CD4-positive, alpha-beta memory T cell (primary cell): ENCODE measurements at places on chromosomes 2 and 18. TPM values are rescaled to one million over a fixed set of nuclear protein-coding genes. Genes with fewer than 3 reads are reported as not detected.

- no peak for DNase-seq
- no peak overlapping the region for H3K4me3 ChIP-seq
- no peaks in the 10 kb centered on the region for H3K27me3 ChIP-seq
- no peaks in the 10 kb centered on the region for H3K4me1 ChIP-seq
- H3K36me3 ChIP-seq = no peaks in the 10 kb centered on the region
Observed at GRCh38 chr2:193272011-193272410, 1077.3 kb upstream of the TMEFF2 start.

The SMIM21 gene
- total RNA-seq = not detected

The MYCN gene
- 0.15 TPM for total RNA-seq

The ASB18 gene
- total RNA-seq = not detected

- peaks cover 5% of the 10 kb centered on the region for H3K4me1 ChIP-seq
- DNase-seq = no peak
- H3K27me3 ChIP-seq = no peaks in the 10 kb centered on the region
- H3K36me3 ChIP-seq = no peaks in the 10 kb centered on the region
- no peak overlapping the region for H3K27ac ChIP-seq
Observed at GRCh38 chr2:176781570-176782217, 430.9 kb upstream of the HNRNPA3 start.

GRCh38 chr2:241936457-241937133 is 67.1 kb downstream of the RTP5 start:
- no peaks in the 10 kb centered on the region for H3K36me3 ChIP-seq
- H3K27ac ChIP-seq = no peak overlapping the region
- no peak for DNase-seq
- H3K4me1 ChIP-seq = peaks cover 26% of the 10 kb centered on the region
- H3K27me3 ChIP-seq = no peaks in the 10 kb centered on the region

The TUBA4B gene
- total RNA-seq = not detected

The SPP2 gene
- total RNA-seq = not detected

- no peak overlapping the region for H3K27ac ChIP-seq
- H3K4me1 ChIP-seq = peaks cover 77% of the 10 kb centered on the region
- H3K27me3 ChIP-seq = no peaks in the 10 kb centered on the region
- no peak for DNase-seq
- no peak overlapping the region for H3K4me3 ChIP-seq
Observed at GRCh38 chr2:234458466-234458865, 38.4 kb downstream of the ARL4C start.

The EIF2B4 gene
- total RNA-seq = 48.4 TPM

GRCh38 chr2:19675003-19675629 is 226.7 kb downstream of the TTC32 start:
- no peaks in the 10 kb centered on the region for H3K36me3 ChIP-seq
- H3K4me1 ChIP-seq = no peaks in the 10 kb centered on the region
- H3K27me3 ChIP-seq = no peaks in the 10 kb centered on the region
- H3K27ac ChIP-seq = no peak overlapping the region

DNA sequence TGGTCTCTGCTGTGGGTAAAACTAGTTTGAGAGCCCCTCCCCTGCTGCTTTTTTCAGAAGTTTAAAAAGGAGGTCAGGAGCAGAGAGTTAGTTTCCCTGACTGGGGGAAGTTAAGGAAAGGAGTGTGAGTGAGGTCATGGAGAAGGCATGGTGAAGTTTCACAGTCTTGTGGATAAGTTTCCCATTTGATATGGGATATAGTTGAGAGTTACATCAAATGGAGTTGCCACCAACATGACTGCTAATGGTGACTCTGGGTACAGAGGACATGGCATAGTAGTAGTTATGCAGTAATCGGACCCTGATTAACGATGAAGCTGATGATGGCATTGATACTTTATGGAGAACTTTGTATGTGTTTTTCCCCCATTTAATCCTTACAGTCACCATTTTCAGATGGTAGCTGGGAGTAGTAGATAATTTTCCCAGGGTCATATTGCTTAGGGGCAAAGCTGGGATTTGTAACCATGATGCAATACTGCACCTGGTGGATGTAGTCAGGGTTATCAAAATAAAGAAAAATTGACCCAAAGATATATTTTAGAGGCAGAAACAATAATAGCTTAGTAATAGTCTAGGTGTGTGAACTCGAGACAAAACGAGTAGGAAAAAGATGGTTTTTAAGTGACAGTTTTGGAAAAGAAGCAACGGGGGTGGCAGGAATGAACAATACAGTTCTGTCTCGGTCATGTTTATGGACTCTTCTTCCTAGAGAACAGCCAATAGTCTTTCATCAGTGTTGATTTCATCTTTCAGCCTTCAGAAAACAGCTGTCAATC is 74.6 kb downstream of the FMNL2 start:
- H3K4me1 ChIP-seq = no peaks in the 10 kb centered on the region
- no peaks in the 10 kb centered on the region for H3K27me3 ChIP-seq
- DNase-seq = no peak
- H3K4me3 ChIP-seq = no peak overlapping the region
- H3K27ac ChIP-seq = no peak overlapping the region

The RAPH1 gene
- 2.6 TPM for total RNA-seq

The ACTG2 gene
- not detected for total RNA-seq

- no peaks in the 10 kb centered on the region for H3K27me3 ChIP-seq
- H3K36me3 ChIP-seq = peaks cover 41% of the 10 kb centered on the region
- no peaks in the 10 kb centered on the region for H3K4me1 ChIP-seq
- no peak for DNase-seq
- no peak overlapping the region for H3K27ac ChIP-seq
Observed at GRCh38 chr2:179952658-179953057, 54.4 kb downstream of the CWC22 start.

DNA sequence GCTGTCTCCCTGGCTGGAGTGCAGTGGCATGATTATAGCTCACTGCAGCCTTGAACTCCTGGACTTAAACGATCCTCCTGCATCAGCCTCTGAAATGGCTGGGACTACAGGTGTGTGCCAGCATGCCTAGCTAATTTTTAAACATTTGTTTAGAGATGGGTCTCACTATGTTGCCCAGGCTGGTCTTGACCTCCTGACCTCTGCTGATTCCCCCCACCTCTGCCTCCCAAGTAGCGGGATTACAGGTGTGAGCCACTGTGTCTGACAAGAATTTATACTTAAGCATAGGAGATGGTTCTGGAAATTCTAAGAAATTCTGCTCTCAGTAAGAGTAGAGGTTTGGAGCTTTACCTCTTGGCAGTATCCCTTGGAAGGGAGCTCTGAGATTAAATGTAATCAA is 18.2 kb downstream of the MTHFD2 start:
- no peaks in the 10 kb centered on the region for H3K27me3 ChIP-seq
- DNase-seq = no peak
- no peak overlapping the region for H3K27ac ChIP-seq
- H3K36me3 ChIP-seq = peaks cover 23% of the 10 kb centered on the region
- no peaks in the 10 kb centered on the region for H3K4me1 ChIP-seq

DNA sequence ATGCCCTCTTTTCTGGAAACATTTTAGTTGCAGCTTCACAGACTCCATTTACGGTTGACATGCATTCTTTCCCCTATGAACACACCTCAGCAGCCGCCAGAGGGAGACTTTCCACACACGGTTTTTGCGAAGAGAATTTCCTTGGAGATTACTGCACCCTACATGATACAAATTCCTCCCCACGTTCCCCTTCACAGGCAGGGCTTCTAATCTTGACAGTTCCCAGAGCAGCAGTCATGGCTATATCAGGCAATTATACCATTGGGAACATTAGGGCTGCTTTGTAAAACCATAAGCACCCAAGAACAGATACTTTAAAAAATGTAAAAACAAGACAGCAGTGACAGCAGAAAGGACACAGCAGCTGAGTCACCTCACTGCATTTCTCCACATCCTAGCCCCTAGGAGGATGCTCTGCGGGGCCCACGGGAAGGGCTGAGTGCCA is 253.8 kb downstream of the TGIF1 start:
- no peak overlapping the region for H3K4me3 ChIP-seq
- H3K36me3 ChIP-seq = no peaks in the 10 kb centered on the region
- no peak overlapping the region for H3K27ac ChIP-seq
- H3K4me1 ChIP-seq = no peaks in the 10 kb centered on the region

The CHST10 gene
- 1.4 TPM for total RNA-seq

The C2orf66 gene
- total RNA-seq = not detected

DNA sequence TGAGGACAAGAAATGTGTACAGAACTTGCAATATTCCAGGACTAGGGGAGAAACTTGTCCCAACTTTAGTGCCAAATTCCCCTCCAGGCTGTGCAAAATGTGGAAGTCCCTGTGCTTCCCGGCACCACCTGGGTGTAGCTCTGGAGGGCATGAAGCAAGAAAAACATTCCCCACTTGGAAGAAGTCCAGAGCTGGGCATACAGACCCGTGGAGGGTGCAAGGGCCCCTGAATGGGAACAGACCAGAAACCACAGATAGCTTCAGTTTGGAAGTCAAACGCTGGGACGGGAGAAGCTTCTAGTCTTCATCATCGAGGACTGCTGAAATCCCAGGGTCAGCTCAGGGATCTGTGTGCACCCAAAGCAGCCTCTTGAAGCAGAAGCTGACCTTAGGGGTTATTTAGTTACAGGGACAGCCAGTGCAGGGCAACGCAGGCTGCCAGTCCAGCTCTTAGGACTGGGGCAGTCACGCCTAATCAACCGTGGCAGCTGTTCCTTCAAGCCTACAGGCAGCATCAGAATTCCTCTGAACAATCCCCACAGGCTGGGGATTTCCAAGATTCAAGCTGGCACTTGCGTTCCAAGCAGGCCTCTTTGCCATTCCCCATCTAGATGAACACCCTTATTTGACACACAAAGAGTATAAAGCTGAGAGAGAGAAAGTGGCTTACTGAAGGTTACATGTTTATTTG is 269.4 kb downstream of the LOXHD1 start:
- no peak for DNase-seq
- no peak overlapping the region for H3K4me3 ChIP-seq
- no peaks in the 10 kb centered on the region for H3K27me3 ChIP-seq
- no peaks in the 10 kb centered on the region for H3K4me1 ChIP-seq
- H3K27ac ChIP-seq = no peak overlapping the region

The PEX13 gene
- 26.6 TPM for total RNA-seq

DNA sequence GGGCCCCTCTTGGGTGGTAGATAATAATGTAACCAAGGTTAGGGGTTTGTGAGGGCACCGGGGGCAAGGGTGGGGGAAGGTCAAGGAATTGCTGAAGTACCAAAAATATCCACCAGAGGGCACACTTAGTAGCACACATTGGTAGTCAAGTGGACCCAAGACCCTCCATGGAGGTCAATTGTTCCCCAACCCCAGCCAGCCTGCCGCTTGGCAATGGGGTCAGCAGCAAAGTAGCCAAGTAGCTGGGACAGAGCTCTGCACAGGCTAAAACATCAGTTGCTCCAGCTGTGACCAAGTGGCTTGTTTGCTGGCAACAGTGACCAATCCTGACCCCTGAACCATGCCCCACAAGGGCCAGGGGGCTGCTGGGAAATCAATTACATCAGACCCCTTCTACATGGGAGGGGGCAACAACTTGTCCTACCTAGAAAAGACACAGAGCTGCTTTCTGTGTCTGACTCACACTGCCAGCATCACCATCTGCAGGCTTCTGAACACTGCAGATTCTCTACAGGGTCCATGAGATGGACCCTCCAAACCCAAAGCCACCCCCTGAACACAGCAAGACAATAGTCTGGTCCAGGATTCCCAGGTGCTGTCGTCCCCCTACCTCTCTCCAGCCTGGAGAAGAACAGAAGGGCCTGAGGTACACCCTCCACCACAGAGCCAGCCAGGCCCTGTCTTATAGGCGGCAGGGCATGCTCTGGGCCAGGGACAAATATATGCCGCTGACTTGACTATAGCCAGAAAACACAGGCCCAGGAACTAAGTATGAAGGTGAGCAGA is 76.0 kb downstream of the EMX1 start:
- H3K27me3 ChIP-seq = no peaks in the 10 kb centered on the region
- no peaks in the 10 kb centered on the region for H3K4me1 ChIP-seq
- H3K27ac ChIP-seq = no peak overlapping the region

DNA sequence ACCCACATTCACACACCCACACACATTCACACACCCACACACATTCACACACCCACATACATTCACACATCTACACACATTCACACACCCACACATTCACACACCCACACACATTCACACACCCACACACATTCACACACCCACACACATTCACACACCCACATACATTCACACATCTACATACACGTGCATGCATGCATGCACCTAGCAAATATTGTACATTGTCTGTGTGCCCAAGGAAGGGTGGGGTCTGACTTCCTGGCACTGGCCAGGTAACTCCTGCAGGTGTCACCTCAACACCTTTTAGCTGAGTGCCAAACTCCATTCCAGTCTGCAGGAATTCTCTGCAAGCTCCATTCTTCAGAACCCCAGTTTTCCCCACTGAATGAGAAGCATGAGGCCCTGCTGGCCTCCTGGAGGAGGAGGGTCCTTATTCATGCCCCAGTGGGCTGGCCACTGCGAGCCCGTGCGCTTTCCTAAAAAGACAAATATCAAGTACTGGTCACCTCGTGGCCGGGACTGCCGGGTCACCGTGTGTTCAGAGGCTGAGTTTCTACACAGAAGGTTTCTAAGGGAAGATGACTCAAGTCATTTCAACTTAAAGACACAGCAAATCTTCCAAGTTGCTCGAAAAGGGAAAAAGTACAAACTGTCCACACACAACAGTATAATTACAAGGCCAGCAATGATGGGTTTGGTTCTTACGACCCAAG is 131.5 kb downstream of the HDAC4 start:
- H3K4me1 ChIP-seq = peaks cover 77% of the 10 kb centered on the region
- H3K27me3 ChIP-seq = no peaks in the 10 kb centered on the region
- no peaks in the 10 kb centered on the region for H3K36me3 ChIP-seq
- H3K27ac ChIP-seq = no peak overlapping the region

- H3K27ac ChIP-seq = no peak overlapping the region
- H3K36me3 ChIP-seq = no peaks in the 10 kb centered on the region
- no peak overlapping the region for H3K4me3 ChIP-seq
- H3K4me1 ChIP-seq = no peaks in the 10 kb centered on the region
- DNase-seq = no peak
- H3K27me3 ChIP-seq = peaks cover 4% of the 10 kb centered on the region
Observed at GRCh38 chr2:205640716-205641115, 41.6 kb upstream of the NRP2 start.

The ALK gene
- not detected for total RNA-seq

DNA sequence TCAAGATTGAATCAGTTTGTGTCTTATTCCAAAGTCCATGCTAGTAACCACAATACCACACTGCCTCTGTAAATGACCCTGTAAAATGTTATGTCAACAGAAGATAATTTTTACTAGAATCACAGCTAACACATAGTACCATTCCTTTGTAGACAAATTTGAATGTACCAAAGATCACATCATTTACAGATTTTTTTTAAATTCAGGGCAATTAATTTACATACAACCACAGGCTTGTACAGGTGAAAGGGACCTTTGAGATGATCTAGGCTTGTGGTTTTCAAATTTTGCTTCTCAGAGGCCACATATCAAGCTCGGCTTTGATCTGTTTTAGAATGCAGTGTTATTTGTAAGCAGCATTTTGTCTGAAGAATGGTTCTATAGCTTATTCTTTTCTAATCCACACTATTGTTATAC is 63.8 kb upstream of the PPM1B start:
- H3K36me3 ChIP-seq = no peaks in the 10 kb centered on the region
- no peaks in the 10 kb centered on the region for H3K27me3 ChIP-seq
- H3K27ac ChIP-seq = no peak overlapping the region
- no peaks in the 10 kb centered on the region for H3K4me1 ChIP-seq
- H3K4me3 ChIP-seq = no peak overlapping the region
- DNase-seq = no peak

The USP14 gene
- total RNA-seq = 42.6 TPM
